ENCODE measurements at places on chromosomes 1 and 21.

- DNase-seq: no peak
Observed at GRCh38 chr21:29085106-29085752, 11.8 kb upstream of the CCT8 start.

GRCh38 chr1:156547982-156548381, 24.4 kb downstream of the IQGAP3 start:
- no peak for DNase-seq

GRCh38 chr1:41776891-41777441, 141.8 kb downstream of the HIVEP3 start:
- DNase-seq: no peak

GRCh38 chr1:119141020-119141424, 569 bp upstream of the WARS2 start:
- no peak for DNase-seq

GRCh38 chr1:42966688-42967612, 8.3 kb upstream of the SLC2A1 start:
- DNase-seq: no peak

- no peak for DNase-seq
Observed at GRCh38 chr1:1622010-1622787, 6.9 kb downstream of the MIB2 start.

DNA sequence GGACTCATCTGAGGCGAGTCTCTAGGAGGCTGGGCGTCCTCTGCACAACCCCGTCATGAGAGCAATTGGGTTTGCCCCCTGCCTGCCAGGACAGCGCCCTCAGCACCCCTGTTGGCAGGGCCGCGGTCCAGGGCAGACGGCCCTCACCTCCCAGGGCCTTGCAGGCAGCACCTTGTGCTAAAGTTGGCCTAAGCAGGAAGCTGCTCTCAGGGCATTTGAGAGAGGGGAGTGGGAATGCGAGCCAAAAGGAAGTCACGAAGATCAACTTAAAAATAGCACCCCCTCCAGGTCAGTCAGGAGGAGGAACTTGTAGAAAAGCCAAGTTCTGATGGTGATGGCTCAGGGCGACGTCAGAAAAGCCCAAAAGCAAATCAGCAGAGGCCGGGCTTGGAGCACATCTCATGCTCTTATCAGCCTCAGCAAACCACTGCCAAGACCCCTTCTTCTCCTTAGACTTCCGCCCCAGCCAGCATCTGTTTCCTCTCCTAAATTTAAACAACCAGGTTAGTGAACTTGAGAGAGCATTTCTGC, 12.6 kb upstream of the ADORA3 start:
- peak; percentile 37 for DNase-seq

GRCh38 chr1:94111879-94112278, 9.1 kb downstream of the ABCA4 start:
- no peak for DNase-seq

- no peak for DNase-seq
Observed at GRCh38 chr1:205970486-205970885, 27.2 kb upstream of the SLC26A9 start.

- no peak for DNase-seq
Observed at GRCh38 chr1:196121181-196121580, 487.1 kb downstream of the KCNT2 start.

DNA sequence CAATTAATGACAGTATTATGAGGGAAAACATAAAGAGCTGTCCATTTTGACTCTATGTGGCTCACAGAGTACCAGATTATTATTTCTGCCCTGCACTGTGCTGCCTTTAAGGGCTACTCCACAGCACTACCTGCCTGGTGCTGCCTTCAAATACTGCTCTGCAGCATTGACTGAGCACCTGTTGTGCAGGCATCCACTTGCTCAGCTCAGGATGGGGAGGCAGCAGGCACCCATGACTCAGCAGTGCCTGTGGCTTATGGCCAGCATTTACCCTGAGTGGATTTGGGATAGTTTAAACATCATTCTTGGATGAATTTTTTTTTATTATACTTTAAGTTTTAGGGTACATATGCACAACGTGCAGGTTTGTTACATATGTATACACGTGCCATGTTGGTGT, 953 bp upstream of the KPRP start:
- no peak for DNase-seq

- DNase-seq: no peak
Observed at GRCh38 chr1:19348441-19349198, 36.5 kb downstream of the SLC66A1 start.

DNA sequence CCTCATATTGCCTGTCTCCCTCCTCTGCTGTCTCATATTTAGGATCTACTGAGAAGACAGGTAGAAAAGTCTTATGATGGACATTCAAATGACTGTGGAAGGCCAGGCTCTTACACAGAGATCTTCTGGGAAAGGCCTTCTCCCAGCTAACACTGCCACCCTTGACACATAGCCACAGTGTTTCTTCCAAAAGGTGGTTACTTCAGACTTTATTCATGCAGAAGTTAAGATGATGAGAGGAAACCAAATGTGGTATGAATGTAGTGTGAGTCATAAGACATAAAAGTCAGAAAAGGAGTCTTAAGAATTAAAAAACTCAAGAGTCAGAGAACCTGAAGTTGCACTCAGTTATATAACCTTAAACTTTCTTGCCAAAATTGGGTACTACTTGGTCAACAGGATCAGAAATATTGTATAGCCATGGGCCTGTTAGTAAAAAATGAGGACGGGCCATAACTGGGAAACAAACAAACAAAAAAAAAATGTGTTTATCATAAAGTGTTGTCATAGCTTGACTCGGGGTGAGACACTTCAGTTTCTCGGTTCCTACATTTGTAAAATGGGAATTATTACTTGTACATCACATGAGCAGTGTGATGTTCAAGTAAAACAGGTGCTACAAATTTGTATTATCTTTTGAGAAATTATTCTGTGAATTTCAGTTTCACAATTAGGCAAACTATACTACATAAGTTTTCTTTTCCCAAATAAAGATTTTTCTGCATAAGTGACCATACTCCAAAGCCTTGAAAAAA, 1.2 kb upstream of the DENND1B start:
- DNase-seq: no peak

DNA sequence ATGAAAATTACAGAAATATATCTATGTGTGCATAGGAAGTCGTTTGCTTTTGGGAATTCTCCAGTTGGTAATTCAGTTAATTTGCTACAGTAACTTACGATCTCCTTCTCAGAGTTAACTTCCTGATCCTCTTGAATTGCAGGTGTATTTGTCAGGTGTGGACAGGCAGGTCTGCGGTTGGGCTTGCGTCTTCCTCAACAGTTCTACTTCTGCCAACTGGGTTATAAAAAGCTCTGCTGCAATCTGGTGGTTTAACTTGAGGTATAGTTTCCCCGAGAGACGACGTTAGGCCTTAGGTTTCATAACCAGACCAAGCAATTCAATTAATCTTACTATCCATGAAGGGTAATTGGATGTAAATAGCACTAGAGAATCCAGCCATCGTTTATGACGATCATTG, 88.2 kb downstream of the GABPA start:
- DNase-seq: no peak

DNA sequence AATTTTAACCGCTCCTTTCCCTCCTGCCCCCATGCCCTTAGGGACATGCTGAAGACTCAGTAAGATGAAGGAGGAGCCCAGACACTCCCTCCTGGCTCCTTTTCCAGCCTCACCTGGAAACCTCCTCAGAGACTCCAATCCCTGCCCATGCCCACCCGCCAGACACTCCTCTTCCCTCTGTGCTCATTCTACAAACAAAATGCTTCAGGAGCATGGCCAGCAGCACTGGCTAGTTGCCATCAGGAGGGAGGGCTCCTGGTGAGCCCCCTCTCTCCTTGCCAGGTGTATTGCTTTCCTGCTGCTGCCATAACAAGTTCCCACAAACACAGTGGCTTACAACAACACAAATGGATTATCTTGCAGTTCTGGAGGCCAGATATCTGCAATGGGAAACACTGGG, 126.1 kb downstream of the PSMG1 start:
- no peak for DNase-seq

DNA sequence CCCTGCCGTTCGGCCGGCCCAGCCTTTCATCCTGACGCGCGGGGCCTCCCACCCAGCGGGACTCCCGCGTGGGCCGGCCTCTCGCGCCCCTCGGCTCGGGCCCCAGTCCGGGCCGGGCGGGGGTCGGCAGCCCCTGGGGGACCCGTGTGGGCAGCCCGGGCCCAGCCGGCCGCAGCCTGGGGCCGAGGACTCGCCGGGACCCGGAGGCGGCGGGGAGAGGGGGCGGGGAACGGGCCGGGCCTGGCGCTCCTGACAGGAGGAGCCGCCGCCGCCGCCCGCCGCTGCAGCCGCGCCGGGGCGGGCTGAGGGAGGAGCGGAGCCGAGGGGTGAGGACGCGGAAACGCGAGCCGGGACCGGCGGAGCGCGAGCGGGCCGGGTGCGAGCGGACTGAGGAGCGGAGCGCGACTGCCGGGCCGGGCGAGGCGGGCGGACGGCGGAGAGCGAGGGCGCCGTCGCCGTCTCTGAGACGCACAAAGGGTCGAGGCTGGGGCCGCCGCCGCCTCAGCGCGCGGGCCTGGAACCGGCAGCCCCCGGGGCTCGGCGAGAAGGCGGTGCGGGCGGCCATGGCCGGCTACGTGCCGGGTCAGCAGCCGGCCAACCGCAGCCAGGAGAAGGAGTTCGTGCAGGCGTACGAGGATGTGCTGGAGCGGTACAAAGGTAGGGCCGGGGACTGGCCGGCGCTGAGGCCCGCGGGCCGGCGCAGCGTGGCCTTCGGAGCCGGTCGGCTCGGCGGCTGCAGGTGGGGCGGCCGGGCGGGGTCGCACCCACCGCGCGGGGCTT, 79.1 kb downstream of the NDUFS5 start:
- DNase-seq: no peak

- DNase-seq: no peak
Observed at GRCh38 chr1:209403921-209404320, 179.6 kb upstream of the CAMK1G start.

DNA sequence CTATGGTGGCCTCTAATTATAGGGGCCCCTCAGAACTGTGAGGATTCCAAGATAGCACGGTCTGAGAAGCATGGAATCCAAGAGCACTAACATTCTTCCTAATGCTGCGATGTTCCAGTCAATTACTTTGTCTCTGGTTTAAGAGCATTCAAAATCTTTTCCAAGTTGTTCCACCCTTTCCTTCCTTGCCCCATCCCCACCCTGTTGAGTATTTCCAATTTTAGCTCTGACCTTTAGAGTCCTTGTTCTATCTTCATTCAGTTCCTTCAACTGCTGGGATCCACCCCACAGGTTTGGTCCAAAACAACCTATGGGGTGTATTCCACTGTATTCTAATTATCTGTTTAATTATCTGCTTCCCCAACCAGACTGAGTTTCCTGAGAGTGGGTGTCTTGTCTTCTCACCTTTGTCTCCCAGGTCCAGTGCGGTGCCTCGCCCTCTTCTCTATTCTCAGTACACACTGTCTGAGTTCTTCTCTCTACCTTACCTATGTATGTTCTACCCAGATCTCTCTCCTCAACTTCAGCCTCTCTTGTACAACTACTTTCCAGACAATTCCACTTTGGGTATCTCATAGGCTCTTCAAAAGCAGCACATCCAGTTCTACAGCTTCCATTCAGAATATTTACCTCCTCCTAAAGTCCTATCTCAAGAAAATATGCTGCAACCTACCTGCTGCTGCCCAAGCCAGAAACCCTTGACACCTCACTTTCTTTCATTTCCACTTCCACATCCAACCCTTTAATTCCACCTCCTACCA, 25.0 kb upstream of the BCL9 start:
- no peak for DNase-seq

DNA sequence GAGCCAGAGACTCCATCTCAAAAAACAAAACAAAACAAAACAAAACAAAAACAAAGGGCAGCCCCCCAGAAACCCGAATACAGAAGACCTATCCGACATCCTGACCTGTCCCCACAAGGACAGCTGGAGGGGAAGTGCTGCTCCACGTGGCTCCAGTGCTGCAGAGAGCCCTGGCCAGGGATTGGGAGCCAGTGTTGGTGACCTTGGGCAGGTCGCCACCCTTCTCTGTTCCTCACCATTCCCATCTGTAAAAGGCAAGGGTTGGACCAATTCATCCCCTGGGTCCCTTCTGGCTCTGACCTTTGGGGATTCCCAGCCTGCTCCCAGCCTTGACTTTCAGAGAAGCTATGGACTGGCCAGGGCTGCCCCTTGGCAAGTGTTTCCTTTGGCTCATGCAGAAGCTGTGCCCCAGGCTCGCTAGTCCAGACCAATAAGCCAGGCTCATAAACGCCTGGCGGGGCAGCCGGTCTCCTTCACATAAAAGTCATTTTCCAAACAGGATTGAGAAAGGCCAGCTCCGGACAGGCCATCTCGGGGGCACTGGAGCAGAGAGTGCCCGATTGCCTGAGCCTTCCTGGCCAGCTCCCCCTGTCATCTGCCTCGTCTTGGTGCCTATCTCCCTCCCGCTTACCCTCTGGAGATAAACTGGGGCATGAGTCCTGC, 20.0 kb upstream of the PADI1 start:
- DNase-seq: no peak

GRCh38 chr1:222370081-222370912, 177.6 kb downstream of the HHIPL2 start:
- no peak for DNase-seq

- DNase-seq: no peak
Observed at GRCh38 chr1:210724768-210725167, 396.1 kb downstream of the HHAT start.

- DNase-seq: peak; percentile 58
Observed at GRCh38 chr1:16921391-16922185, at the start of gene CROCC. TSS of gene CROCC (plus strand) at chr1:16921931. CDS start at chr1:16922019, 88 bp downstream.

GRCh38 chr1:81803431-81804110, 2.8 kb downstream of the ADGRL2 start:
- DNase-seq: peak; percentile 35

GRCh38 chr1:100565533-100565932, 27.6 kb downstream of the GPR88 start:
- DNase-seq: no peak

GRCh38 chr1:156468693-156469345, 31.8 kb downstream of the MEF2D start:
- no peak for DNase-seq

GRCh38 chr1:47521034-47521881, 83.4 kb downstream of the FOXD2 start:
- no peak for DNase-seq

GRCh38 chr1:24699628-24700027, 45.6 kb upstream of the CLIC4 start:
- no peak for DNase-seq

GRCh38 chr1:186212568-186213224, 162.4 kb downstream of the TPR start:
- peak; percentile 47 for DNase-seq

GRCh38 chr1:100428160-100428559, 75.9 kb downstream of the CDC14A start:
- DNase-seq: no peak

GRCh38 chr1:30759718-30760281, 2.2 kb upstream of the LAPTM5 start:
- DNase-seq: no peak

GRCh38 chr1:183896466-183897048, 91.6 kb downstream of the RGL1 start:
- DNase-seq: no peak

GRCh38 chr1:9494936-9495758, 44.1 kb upstream of the SLC25A33 start:
- no peak for DNase-seq

DNA sequence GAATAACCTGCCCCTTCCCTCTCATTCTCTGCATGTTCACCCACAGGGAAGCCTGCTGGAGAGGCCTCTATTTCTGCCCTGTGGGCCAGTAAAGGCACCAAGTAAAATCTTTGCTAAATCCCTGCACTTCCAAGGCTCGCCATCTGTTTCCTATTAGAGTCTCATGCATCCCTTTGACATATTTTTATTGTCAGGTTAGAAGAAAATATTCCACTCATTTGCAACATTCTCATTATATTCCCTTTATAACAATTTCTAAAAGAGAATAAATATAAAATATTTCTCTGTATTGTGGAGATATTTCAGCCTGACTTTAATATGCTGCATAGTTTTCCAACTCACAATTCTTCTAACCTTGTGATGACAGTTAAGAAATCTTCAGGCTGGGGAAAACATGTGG, 340.4 kb upstream of the VAMP3 start:
- DNase-seq: no peak
